ENCODE measurements at places on chromosomes 2 and 18.

GRCh38 chr2:45241061-45241561, 231.9 kb upstream of the SIX2 start:
- DNase-seq, result no peak

DNA sequence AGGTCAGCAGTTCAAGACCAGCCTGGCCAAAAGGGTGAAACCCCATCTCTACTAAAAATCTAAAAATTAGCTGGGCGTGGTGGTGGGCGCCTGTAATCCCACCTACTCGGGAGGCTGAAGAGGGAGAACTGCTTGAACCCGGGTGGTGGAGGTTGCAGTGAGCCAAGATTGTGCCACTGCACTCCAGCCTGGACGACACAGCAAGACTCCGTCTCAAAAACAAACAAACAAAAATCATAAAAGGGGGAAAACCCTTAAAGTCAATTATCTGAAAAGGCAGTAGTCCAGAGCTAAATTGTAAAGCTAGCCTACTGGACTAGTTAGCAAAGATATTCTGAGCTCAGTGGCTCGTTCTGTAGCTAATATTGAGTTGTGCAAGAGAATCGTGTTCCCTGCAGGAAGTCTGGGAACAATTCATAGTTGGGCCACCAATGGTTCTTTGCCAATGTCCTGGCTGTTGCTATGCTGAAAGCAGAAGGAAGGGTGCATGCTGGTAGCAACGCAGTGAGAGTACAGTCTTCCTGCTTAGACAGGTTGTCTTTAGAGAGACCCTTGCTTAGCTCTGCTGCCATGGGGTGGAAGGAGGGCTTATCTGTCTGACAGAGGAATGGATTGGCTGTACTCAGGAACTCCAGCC, 4.3 kb downstream of the TGOLN2 start:
- DNase-seq, result no peak

- DNase-seq, result no peak
Measured at GRCh38 chr2:122132147-122132691, 376.8 kb downstream of the TSN start.

- no peak for DNase-seq
Measured at GRCh38 chr2:130954873-130955272, 118.2 kb downstream of the ARHGEF4 start.

GRCh38 chr2:179884193-179884592, 22.8 kb upstream of the ZNF385B start:
- no peak for DNase-seq

DNA sequence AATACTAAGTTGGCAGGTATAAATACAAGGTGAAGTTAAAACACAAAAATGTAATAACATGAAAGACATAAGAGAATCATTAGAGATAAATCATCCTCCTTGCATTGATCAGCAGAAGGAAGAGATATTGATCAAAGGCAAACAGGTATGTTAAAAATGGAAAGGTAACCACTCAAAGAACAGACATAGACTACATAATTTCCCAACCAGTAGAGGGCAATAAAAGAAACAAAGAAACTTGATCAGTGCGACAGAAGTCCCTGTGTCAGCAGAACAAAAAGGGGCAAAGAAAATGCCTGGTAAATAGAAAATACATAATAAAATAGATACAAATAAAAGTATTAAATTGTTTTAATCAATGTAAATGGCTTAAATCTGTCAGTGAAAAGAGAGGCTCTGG, 53.6 kb downstream of the FAM228A start:
- DNase-seq, result no peak
